Stimulated activated CD4-positive, alpha-beta T cell treated with anti-CD3 and anti-CD28 coated beads, Interleukin-15, amount 100 ng/mL, for 48 hours (primary cell): ENCODE measurements at places on chromosomes 5 and 9.

GRCh38 chr5:146772881-146773466 lies 105.6 kb downstream of the PPP2R2B start:
- no peak for DNase-seq

- no peak for DNase-seq
Observed at GRCh38 chr5:96548905-96549304, 113.3 kb upstream of the CAST start.

GRCh38 chr5:152477536-152477935 lies 72.5 kb upstream of the NMUR2 start:
- DNase-seq: no peak

DNA sequence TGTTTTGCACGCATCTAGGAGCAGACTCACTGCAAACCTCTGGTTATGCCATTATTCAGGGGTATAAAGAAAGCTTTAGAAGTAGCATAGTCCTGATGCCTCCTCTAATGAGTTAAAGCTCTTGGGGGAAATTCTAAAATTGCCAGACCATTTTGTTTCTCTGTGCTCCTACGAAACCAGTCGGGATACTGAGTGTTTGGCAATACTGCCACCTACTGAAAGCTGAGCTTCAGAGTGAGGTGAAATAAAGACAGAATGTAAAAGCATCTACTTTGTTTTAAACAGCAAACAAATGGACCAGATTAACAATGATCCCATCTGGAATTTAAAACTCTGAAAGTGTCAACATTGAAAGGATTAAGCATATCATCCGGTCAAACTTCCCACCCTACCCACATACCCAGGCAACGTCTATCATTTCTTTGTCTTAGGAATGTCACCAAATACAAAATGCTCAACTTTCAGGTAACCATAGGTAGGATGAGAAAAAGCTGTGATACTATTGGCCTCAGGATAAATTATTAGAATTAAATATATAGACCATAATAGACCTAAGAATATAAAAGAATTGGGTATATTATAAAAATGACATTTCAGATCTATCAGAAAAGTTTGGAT lies 77.8 kb upstream of the SHISAL2B start:
- DNase-seq: no peak

DNA sequence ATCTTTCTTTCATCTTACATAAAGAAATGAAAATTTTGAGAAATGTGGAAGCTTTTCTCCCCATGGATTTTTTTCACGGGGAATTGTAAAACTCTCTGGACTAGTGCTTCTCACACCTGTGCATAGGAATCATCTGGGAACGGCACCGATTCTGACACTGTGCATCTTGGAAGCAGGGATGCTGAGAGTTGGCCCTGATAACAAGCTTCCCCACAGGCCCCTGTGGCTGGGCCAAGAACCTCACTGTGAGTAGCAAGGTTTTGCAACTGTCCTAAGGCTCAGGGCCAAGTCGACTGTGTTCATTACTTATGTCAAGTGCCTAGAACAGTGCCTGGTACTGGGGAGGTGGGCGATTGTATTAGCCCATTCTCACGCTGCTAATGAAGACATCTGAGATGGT lies 107.9 kb upstream of the ICE1 start:
- DNase-seq: no peak

DNA sequence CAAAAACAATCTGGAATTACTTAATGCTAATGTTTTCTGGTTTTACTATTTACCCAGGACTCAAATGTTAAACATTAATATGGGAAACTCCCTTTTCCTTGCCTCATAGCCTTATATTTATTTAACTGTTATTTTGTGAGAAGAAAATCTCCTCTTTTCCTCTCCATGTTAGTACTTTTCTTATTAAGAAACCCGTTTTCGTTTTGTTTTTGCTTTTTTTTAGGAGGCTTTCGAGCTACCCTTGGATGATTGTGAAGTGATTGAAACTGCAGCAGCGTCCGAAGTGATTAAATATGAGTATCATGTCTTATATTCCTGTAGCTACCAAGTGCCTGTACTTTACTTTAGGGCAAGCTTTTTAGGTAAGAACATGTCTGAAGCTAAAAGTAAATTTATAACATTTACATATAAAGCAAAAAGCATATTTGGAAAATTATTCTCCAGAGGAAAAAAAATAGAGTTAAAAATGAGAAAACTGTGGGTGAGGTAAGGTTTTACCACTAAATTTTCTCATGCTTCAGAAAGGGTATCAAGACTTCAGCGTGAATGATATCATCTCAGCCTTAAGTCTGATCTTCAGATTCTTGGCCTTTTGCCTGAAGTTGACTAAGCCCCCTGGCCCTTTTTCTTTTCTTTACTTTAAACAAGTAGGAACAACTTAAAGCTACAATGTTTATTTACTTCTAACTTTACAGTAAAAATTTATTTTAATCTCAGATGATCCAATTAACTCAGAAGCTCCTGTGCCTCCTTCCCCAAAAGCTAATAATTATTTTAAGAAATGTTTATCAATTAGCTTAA lies 113.8 kb downstream of the RPS23 start:
- DNase-seq: no peak

- DNase-seq: no peak
Observed at GRCh38 chr9:74948937-74949336, 3.8 kb downstream of the C9orf40 start.

DNA sequence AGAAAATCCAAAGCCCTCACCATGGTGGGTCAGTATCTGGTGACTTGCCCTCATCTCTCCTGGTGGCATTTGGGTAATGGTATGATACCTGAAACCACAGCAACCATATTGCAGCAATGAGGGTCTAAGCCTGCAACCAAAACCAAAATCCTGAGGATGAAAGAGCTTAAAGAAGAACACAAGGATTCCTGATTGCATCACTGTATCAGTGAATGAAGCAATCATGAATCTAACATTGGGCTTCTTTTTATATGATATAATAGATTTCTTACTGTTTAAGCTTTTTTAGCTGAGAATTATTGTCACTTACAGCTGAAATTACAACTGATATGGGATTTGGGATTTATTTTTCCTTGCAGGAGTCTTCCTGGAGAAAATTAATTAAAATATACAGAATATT lies 269.9 kb downstream of the MEF2C start:
- DNase-seq: no peak

DNA sequence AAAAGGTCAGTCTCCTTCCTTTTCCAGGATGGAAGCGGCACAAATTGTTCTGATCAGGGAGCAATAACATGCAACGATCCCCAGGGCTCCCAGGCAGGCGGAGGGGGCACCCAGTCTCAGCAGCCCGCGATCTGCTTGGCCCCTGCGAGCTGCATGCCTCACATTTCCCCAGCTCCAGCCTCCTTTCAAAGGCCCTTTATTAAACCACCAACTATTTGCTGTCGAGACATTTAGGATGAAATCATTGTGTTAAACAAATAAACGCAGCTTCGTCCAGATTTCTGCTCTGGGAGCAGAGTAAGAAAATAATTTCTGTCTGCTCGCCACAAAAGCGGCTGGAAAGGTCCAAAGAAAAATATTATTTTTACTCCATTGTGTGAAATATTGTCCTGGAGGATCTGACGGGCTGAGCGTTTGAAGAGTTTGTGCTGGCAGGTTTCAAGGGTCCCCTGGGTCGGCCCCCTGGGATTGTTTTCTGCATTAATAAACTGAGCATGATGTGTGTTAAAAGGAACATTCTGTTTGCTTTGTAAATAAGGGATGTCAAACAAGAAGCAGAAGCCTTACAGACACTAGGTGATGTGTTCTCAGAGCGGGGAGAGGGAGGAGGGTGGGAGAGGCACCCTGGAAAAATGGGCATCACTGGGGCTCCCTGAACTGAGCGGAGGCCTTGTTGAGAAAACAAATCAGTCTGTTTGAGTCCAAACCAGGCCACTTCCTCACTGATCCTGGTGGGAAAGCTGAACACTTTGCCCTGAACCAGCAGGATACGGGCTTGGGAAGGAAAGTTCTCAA lies 110.1 kb downstream of the FOXD1 start:
- DNase-seq: no peak

GRCh38 chr5:159547466-159548195 lies 217.3 kb upstream of the IL12B start:
- DNase-seq: no peak
